ENCODE measurements at places on chromosomes 2 and 18.
A peak's percentile ranks its signal among the peaks of the same experiment; 100 is the strongest.

DNA sequence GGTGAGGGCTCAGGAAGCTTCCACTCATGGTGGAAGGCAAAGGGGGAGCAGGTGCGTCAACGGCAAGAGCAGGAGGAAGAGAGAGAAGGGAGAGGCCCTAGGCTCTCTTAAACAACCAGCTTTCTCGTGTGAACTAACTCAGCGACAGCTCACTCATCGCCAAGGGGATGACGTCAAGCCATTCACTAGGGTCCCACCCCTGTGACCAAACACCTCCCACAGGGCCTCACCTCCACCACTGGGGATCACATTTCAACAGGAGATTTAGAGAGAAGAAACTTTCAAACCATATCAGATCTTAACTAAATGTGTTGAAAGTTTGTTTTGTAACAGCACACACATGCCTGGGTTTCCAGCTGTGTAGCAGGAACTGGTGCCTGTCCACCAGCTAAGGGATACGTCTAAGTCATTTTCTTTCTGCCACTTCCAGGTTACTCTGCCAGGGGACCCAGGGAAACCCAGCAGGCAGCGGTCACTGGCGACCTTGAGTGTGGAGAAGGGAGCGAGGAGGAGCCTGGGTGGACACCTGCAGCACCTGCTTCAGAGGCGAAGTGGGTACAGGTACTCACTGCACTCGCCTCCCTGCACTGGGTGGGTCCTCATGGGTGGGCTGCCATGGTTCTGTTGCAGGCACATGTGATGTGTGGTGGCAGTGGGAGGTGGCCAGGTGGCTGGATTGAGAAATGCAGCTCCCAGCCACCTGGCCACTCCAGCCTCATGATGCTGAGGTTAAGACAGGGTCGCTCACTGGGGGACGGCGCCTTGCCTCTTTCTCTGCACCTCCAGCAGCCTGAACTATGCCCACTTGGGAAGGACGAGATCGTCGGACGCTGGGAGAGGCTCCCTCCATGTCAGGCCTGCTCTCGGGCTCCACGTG, 8.4 kb upstream of the GPC1 start:
- DNase-seq, result no peak

DNA sequence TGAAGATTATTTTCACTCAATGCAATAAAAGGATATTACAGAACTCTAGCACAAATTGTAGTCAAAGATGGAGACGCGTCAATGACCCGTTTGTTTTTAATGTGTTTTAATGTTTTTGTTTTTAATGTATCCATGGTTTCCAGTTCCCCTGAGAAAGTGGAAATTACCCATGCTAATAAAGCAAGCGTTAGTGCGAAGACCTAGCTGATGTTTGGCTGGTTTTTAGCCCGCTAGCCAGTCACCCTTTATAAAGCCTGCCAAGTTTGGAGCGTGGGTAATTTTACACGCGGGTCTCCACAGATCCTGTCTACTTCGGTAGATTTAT, 430 bp upstream of the CHMP1B start:
- no peak for DNase-seq

- DNase-seq, result no peak
Measured at GRCh38 chr2:133768256-133768655, 200.0 kb upstream of the NCKAP5 start.

DNA sequence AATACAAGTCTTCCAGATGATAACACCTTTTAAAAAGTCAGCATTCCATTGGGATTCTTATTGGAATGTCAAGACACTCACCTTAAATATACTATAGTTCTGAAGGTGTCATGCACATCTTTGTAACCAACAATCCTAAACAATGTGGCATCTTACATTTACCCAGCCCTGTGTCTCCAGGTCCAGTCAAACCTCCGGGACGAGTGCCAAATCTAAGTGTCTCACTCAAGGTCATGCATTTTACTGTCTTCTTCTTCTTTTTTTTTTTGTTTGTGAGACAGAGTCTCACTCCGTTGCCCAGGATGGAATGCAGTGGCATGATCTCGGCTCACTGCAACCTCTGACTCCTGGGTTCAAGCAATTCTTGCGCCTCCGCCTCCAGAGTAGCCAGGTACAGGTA, 206.9 kb upstream of the FAM98A start:
- no peak for DNase-seq

GRCh38 chr18:51092117-51092516, 62.1 kb downstream of the SMAD4 start:
- DNase-seq, result no peak

DNA sequence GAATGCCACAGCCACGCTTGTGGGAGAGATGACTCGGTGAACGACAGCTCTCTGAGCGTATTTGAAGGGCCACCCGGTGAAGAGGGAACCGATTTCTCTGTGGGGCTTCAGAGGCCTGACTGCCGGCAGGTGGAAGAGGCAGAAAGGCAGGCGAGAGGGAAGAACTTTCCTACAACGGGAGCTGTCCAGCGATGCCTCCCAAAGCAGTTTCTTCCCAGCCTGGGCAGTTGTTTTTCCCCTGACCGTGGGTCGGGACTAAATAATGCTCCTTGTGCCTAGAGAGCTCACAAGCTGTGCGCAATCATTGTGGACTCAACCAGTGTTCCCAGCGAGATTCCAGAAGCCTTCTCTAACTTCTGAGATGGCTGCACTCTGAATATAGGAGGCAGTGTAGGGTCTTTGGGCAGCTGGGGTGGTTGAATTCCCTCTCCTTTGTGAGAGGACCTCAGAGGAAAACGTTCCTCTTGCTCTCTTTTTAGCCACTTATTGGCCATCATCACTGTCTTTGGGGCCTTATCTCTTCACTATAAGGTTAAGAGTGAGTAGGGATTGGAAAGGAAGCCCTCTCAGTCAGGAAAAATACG, 710 bp downstream of the SEC11C start:
- DNase-seq, result peak; percentile 55

DNA sequence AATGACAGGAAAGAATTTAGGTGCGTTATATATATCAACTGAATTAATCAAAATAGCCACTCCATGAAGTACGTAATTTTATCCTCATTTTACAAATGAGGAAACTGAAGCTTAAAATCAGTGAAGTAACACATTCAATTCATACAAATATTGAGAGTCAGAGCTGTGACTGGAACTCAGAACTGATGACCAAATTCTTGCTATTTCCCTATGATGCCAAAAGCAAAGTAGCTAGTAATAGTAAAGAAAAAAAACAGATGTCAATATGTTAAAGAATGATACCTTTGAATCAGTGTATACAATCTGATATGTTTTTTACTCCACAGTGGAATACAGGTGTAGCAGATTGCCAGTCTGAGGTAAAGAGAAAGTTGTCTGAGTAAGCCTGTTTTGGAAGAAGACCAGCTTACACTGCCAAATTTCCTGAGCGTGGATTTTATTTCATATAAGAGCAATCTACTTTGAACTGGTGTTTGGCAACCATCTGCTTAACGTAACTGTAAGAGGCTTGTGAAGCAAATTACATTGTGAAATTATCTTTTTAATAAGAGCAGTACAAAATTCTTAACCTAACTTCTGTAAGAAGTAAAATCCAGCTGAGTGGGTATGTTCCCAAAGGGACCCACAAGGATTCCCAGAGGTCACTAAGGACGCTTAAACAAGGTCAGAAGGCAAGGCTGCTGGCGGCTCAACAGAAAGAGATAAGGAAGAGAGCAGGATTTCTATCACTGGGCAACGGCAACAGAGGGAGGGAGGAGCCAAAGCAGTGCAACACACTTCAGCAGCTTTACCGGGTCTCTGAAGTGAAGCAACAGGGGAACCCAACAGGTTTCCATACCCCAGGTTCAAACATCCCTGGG, 85.6 kb downstream of the IKZF2 start:
- no peak for DNase-seq

All from substantia nigra (tissue), 51 donors.